ENCODE measurements at places on chromosomes 1 and 21.

DNA sequence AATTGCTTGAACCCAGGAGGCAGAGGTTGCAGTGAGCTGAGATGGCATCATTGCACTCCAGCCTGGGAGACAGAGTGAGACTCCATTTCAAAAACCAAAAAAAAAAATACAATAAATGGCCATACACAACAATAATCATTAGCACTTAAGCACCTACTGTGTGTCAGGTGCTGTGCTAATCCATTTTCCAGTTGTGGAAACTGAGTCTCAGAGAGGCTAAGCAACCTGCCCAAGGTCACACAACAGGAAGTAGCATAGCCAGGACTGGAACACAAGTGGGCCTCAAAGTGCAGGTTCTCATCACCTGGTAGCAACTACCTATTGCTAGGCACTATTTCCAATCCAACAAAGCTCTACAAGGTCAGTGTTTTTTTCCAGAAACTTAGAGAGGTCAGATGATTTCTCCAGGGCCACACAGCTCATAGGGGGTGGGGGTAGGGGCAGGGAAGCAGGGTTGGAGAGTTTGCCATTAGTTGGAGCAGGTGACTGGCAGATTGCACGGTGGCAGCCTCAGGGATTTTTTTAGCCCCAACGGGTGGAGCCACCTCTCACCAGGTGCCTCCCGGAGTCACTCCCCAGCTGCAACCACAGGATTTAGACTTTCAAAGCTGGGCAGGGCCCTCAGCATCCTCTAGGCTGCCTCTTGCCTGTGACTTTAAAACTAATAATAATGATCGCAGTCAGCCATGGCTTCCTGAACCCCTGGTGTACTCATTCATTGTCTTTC lies 52.5 kb upstream of the ID3 start:
- DNase-seq = no peak

- no peak for DNase-seq
Measured at GRCh38 chr1:61477301-61477700, 247.6 kb downstream of the TM2D1 start.

DNA sequence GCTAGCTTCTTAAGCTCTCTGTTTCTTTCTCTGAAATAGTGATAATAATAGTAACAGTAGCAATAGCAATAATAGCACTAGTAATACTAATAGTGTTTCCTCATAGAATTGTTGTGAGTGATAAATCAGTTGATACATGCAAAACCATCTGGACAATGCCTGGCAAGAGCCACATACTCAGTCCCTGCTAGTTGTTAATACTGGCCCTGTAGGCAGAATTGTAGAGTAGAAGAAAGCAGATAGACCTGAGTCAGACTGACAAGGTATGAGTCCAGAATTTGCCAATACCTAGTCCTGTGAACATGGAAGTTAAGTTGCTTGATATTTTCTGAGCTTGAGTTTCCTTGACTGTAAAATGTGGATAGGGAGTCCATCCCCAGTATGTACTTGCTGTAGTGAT lies 171.9 kb downstream of the C1orf21 start:
- no peak for DNase-seq

DNA sequence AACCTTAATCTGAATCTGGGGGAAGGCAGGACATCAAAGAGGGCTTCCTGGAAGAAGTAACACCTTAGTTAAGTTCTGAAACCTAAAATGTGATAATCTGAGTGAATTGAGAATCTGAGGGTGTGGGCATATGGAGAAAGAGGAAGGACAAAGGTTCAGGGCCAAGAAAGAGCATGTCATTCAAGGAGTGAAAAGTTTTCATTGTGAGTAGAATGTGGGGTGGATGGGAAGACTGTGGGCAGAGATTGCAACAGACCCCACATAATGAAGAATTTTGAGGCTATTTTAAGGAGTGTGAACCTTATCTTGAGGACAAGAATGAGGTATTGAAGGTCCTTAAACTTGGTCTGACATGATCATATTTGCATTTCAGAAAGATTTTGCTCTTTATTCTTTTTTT lies 227.2 kb downstream of the PTGER3 start:
- DNase-seq = no peak

DNA sequence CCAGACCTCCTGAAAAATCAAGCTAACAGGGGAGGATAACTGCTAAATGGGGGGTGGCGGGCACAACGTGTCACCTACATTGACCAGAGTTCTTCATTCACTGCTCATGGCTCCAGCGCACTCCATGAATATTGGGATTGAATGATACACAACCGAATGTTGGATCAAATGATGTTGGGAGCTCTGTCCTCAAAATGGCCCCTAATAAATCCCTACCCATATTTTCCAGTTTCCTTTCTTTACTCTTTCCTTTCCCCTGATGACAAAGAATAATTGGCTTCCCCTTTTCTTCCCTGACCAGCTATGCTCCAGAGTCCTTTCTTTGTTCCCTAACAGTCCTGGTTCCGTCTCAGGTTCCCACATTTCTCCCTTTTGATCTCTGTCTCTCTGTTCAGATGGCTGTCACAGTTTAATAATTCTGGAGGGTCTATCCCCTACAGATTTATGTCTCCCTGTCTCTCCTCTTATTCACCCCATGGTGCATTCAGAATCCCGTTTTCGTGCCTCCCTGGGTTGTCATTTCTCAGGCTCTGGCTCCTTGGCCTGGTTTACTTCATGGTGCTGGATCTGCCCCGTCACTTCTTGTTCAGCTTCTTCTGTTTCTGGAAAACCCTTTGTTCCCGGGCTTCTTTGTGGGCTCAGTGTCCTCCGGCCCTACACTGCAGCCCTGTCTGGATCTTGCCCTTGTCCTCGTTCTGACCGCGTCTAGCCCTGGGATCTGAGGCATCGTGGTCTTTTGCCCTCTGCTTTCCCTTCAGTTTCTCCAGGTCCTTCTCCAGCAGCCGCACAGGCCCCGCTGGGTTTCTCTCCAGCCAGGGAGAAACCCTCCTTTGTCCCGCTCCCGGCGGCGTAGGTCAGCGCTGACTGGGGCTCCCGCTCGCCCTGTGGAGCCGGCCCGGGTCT lies 78.3 kb downstream of the NDUFS5 start:
- DNase-seq = no peak

DNA sequence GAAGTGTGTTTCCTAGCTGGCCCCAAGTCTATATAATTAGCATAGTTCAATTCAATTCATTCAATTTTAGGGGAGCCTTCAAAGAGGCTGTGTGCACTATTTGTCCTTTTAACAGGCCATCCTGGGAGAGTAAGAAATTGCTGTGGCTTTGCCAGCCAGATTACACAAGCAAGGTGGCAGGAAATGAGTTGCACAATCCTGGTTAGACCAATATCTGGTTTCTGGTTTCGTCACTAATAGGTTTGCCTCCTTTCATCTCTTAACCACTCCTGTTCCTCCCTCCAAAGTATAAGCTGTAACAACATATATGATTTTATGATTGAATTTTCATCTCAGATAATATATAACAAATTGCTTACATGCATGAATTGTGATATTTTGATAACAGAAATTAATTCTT lies 84.1 kb upstream of the NEGR1 start:
- DNase-seq = no peak

DNA sequence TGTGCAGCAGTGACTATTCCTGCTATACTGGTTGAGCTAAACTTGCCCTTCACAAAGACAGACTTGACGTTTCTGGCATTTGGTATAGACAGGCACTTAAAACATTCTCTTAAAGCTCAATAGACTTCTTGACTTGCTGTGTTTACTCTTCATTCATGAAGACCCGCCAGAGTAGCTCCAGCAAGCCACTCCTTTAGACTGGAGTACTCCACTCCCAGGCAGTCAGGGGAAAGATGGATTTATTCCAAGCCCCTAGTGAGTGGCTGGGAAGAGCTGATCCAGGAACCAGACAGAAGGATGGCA lies 70.7 kb downstream of the EVA1C start:
- DNase-seq = no peak

- peak; percentile 78 for DNase-seq
Measured at GRCh38 chr1:3611170-3612019, at the start of gene MEGF6. Gene MEGF6 (minus strand): TSS chr1:3611508. CDS start chr1:3611268, 240 bp downstream.

DNA sequence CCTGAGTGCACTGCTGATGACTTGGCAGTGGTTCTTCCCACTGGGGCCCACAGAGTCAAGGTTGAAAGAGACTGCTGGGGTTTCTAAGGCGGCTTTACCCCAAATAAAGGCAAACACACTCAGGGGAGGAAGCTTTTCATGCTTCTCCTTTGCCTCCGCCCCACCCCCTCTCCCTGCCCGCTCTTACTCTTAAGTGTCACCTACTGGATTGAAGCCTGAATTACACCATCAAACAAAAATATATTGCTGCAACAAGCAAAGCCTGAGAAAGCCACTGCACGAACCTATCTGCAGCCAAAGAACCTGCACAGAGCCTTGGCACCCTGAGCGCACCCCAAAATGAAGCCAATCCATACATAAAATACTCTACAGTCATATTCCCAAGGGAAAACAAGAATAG lies 63.1 kb downstream of the PTGFR start:
- DNase-seq = peak; percentile 22

DNA sequence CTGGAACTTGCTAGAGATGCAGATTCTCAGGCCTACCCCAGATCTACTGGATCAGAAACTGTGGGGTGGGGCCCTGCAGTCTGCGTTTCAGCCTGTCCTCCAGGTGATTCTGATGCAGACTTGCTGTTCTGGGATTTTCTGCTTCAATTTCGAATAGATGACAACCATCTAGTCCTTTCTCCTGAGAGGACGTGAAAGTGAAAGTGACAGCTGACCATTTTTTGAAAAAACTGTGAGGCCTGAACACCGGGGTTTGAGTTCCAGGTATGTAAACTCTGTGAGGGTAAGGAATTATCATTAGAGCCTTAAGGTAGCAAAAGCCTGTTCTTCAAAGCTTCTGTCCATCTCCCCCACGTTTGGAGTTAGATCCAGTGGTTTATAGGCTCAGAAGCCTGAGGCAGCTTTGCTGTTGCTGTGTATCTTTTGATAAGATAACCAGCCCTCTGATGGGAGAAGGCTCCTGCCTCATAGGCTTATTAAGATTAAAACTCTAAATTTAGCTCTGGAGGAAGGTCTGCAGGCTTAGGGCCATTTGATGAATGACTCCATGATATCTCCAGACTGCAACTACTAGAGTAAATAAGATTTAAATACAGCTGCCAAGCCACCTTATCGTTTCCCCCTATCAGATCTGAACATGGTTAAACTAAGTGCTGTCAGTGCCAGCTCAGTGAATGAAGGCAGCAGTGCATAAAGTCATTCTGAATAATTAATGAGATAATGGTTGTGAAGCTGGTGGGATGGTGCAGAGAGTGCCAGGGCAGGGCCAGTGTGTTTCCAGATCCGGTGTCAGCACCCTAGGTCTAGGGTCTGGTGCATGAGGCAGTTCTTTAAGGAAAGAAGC lies 335.2 kb downstream of the HHAT start:
- DNase-seq = no peak

- peak; percentile 19 for DNase-seq
Measured at GRCh38 chr21:17848228-17848627, 29.1 kb upstream of the C21orf91 start.

DNA sequence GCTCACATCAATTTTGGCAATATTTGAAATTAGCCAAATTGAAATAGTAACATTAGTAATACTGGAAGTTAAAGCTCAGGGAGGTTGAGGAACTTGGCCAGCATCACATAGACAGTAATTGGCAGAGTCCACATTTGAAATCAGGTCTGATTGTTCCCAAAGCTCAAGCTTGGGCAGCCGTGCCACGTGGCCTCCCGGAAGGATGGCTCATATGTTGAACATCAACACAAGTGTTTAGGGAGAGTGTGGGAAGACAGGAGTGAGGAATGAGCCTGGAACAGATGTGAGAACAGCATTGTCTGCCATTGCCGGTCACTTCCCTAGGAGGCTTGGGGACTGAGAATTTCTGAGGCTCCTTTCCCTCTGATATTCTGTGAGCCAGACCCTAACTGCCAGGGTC lies 40.2 kb upstream of the RBM15 start:
- no peak for DNase-seq

GRCh38 chr1:10484521-10484920 lies 9.8 kb downstream of the PEX14 start:
- no peak for DNase-seq

DNA sequence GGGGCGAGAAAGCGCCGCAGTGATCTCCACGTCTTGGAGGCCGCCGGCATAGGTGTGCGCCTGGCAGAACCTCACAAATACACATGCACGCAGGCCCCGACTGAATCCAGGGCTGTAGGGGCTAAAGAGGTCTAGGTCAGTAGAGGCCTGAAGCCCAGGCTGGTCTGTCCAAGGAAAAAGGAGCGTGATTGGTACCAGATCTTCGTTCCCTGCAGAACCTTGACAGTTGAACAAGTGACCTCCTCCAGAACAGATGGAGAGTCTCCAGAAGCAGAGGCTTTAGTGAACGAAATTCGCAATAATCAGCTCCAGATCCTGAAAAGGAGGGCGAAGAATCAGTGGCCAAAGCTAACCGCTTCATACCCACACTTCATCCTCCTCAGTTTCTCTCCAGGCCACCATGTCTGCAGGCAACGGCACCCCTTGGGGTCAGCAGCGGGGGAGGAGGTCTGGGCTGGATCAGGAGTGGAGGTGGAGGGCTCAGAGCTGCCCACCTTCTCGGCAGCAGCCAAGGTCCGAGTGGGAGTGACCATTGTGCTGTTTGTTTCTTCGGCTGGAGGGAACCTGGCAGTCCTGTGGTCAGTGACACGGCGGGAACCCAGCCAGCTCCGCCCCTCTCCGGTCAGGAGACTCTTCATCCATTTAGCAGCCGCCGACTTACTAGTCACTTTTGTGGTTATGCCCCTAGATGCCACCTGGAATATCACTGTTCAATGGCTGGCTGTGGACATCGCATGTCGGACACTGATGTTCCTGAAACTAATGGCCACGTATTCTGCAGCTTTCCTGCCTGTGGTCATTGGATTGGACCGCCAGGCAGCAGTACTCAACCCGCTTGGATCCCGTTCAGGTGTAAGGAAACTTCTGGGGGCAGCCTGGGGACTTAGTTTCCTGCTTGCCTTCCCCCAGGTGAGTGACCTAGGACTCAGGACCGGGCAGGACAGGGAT lies 749 bp upstream of the PEX11B start:
- peak; percentile 68 for DNase-seq

GRCh38 chr1:222893255-222893654 lies 78.4 kb downstream of the DISP1 start:
- no peak for DNase-seq

- no peak for DNase-seq
Measured at GRCh38 chr1:6893388-6893787, 108.1 kb downstream of the CAMTA1 start.

DNA sequence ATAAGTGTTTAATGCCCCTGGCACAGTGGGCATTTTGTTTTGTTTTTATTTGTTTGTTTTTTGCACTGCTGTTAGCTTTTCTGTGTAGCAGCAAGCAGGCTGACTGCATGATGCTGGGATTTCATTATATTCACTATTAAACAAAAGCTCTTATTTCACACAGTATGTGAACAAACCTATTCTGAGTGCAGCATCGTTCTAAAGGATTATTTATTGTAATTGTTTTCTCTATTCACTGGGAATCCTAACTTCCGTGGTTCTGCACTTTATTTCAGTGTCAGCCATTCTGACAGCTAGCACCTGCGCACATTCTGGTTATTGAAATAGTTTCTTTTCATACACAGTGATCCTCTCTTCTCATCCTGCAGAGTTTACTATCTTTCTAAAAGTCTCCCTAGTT lies 595.0 kb downstream of the NEGR1 start:
- DNase-seq = no peak

All from LoVo (cell line).